ENCODE measurements at places on chromosomes 7 and 10.
A peak's percentile ranks its signal among the peaks of the same experiment; 100 is the strongest.

GRCh38 chr10:70760271-70760787 lies 24.8 kb downstream of the TBATA start:
- no peak for DNase-seq

- DNase-seq, result no peak
Observed at GRCh38 chr7:139471740-139472353, 11.6 kb downstream of the KLRG2 start.

DNA sequence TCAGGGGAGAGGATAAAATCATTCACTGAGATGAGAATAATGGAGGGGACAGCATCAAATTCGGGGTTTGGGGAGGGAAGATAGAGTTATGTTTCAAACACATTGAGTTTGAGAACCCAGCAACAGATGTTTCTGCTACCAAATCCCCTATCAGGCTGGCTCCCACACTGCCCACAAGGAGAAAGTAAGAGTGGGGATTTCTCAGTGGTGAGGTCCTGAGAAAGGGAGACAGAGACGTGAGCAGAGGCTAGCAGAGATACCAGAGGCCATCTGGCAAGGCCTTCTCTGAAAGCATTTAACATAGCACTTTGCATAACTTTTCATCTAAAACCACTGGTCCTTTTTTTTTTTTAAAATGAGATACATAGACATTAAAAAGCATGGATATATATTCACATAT lies 7.8 kb upstream of the SLF2 start:
- DNase-seq, result no peak

GRCh38 chr7:112556633-112557032 lies 75.8 kb downstream of the LSMEM1 start:
- peak; percentile 54 for DNase-seq

DNA sequence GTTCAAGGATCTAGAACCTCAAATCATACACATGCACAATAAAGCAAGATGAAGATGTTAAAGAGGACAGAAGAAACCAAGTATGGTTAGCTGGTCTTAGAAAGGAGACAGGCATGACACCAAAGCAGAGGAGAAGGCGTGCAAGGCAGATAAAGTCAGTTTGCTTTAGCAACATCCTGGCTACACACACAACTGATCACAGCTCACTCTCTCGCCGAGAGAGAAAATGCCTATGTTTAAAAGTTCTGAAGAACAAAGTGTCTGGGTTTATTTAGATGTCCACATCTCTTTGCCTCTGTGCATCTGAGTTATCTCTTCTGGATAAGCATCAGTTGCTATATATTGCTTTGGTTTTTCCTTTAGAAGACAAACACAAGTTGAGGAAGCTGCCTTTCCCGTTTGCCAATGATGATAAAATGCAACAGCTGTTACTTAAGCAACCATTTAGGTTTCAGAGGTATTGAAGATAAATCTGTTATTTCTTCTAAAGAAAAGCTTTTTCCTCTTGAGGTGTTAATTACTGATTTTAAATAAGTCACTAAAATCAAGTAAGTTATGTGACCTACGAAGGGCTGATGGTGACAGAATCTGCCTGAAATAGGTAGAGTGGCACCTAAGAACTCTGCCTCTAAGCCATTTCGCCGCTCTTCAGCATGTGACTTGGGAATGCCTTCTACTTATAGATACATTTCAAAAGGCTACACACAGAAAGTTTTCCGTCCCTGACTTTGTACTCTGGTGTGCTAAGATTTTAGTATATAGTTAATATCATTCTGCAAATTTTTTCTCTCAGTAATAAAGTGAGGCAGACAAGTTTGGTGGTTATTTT lies 146.2 kb upstream of the ASAH2 start:
- DNase-seq, result no peak

All from Karpas-422 (cell line).